Colonic mucosa (tissue), 4 donors: ENCODE measurements at places on chromosomes 5 and 9. TPM values are rescaled to one million over a fixed set of nuclear protein-coding genes. Genes with fewer than 3 reads are reported as not detected.

- H3K27ac ChIP-seq, result no peak overlapping the region
- H3K36me3 ChIP-seq, result no peaks in the 10 kb centered on the region
- no peak overlapping the region for H3K4me3 ChIP-seq
- H3K27me3 ChIP-seq, result peaks cover 91% of the 10 kb centered on the region
Measured at GRCh38 chr5:2752821-2753439, 1.5 kb upstream of the IRX2 start.

DNA sequence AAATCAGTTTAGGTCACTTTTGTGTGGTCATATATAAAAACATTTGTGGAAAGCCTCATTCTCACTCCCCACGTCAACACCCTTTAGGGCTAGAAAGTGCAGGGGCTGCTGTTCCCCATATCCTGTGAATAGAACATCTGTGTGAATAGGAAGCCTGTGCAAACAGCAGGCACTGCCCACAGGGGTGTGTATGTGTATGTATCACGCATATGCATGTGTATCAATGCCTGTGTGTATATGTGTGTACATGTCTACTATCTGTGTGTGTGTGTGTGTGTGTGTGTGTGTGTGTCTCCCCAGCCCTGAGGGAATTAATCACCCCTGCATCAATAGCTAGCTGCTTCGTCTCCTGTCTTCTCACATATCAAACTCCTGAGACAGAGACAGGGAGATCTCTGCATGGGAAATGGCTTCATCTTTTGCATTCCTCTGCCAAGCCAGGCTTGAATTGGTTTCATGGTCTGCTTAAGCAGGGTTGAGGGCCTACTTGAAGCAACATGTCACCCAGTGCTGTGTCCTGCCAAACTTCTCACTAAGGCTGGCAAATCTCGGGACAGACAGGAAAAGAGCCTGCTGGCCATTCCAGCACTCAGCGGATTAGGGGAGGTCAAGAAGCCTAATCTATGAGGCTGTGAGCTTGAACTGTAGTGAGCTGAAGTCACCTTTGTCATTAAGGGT, 265.8 kb downstream of the ADAMTSL1 start:
- no peaks in the 10 kb centered on the region for H3K36me3 ChIP-seq
- no peak for DNase-seq
- H3K27ac ChIP-seq, result no peak overlapping the region
- no peak overlapping the region for H3K4me3 ChIP-seq
- H3K4me1 ChIP-seq, result no peaks in the 10 kb centered on the region

Gene SLC34A3
- total RNA-seq, result not detected

Gene PCDHGA8
- total RNA-seq, result 0.48 TPM

DNA sequence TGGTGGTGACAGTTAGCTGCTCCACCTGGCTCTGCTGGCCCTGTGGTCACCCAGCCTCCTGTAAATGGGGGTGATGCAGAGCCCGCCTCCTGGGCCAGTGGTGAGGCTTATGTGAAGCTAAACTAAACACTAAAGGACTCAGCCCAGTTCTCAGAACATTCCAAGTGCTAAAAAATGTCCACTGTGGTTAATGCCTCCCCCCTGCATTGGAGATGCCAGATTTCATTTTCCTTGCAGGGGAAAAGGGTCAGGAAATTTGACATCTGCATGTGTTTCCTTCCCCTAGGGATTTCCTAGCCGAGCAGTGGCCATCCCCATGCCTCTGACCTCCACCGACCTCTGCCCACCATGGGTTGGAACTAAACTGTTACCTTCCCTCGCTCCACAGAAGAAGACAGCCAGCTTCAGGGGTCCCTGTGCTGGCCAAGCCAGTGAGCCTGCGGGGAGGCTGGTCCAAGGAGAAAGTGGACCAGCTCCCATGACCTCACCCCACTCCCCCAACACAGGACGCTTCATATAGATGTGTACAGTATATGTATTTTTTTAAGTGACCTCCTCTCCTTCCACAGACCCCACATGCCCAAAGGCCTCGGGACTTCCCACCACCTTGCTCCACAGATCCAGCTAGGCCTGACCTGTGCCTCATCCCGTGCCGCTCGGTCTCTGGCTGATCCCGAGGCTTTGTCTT, 13.0 kb downstream of the CD74 start:
- H3K36me3 ChIP-seq, result peaks cover 8% of the 10 kb centered on the region
- no peak overlapping the region for H3K4me3 ChIP-seq
- no peaks in the 10 kb centered on the region for H3K4me1 ChIP-seq
- no peak for DNase-seq
- H3K27ac ChIP-seq, result no peak overlapping the region
- no peaks in the 10 kb centered on the region for H3K27me3 ChIP-seq

- H3K27ac ChIP-seq, result peak overlapping the region; percentile 77
- H3K4me1 ChIP-seq, result peaks cover 9% of the 10 kb centered on the region
- no peak overlapping the region for H3K4me3 ChIP-seq
- no peaks in the 10 kb centered on the region for H3K36me3 ChIP-seq
Measured at GRCh38 chr9:108478431-108479332, 377.1 kb downstream of the ACTL7B start.

DNA sequence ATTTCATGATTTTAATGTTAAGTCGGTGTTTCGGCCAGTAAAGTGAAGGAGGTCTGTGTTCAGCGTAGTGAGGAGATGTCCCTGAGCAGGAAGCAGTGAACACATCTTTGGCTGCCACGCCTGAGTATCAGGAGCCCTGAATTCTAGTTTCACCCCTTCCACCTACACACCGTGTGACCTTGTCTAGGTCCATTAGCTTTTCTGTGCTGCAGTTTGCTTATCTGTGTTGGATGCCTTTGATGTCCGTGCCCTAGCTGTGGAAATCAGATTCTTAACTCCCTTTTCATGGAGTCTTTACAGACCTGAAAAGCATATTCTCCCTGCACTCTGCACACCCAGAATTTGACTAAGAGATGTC, 601 bp downstream of the FBXO38 start:
- no peak for DNase-seq
- H3K27ac ChIP-seq, result peak overlapping the region; percentile 84
- H3K4me3 ChIP-seq, result peak overlapping the region; percentile 76
- no peaks in the 10 kb centered on the region for H3K27me3 ChIP-seq
- H3K4me1 ChIP-seq, result peaks cover 6% of the 10 kb centered on the region

- H3K4me1 ChIP-seq, result no peaks in the 10 kb centered on the region
- H3K27me3 ChIP-seq, result no peaks in the 10 kb centered on the region
- DNase-seq, result no peak
Measured at GRCh38 chr9:85007748-85008147, 338.2 kb downstream of the NTRK2 start.

Gene PCDHGB4
- total RNA-seq, result 0.69 TPM

DNA sequence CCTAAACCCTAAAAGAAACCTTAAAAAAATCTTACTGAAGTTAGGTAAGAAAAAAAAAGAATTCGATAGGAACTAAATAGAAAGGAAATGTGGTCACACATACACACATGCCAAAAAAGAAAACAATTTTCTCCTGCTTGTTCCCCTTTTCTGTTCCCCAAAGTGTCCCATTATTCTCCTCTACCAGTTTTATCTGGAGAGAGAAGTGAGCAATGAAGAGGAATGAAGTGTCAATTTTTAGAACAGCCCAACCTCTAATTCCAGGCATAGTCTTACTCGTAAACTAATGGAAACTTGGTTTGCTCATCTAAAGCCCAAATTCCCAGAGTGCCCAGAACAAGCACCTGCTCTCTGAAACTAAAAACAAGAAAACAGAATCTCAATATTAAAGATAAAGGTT, 26.1 kb downstream of the AP3B1 start:
- no peak overlapping the region for H3K27ac ChIP-seq
- no peaks in the 10 kb centered on the region for H3K27me3 ChIP-seq
- H3K36me3 ChIP-seq, result no peaks in the 10 kb centered on the region
